Natural killer cell (primary cell): ENCODE measurements at places on chromosomes 11 and 22.

DNA sequence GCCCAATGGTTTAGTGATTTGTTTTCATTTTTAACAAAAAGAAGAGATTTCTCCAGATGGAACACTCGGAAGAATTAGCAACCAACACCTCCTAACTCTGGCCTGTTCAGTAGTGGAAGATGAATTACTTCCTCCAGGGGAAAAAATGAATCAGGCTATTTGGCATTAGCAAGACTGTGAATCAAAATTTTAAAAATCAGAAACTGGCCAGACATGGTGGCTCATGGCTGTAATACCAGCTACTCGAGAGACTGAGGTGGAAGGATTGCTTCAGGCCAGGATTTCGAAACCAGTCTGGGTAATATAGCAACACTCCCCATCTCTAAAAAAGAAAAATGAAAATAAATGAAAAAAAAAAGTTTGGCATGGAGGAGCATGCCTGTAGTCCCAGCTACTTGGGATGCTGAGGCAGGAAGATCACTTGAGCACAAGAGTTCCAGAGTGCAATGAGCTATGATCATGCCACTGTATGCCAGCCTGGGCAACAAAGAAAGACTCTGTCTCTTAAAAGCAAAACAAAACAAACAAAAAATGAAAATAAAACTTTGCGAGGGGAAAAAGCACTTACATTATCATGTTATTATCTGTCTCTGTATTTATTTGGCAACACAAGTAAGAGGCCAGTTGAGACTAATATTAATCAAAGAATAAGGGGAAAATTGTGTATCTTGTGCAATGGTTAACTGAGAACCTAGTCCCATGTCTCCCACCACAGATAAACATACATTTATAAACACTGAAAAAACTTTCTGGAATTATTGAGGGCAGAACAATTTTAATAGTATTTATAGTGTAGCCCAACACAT, 796.3 kb upstream of the ANO3 start:
- no peak for DNase-seq

DNA sequence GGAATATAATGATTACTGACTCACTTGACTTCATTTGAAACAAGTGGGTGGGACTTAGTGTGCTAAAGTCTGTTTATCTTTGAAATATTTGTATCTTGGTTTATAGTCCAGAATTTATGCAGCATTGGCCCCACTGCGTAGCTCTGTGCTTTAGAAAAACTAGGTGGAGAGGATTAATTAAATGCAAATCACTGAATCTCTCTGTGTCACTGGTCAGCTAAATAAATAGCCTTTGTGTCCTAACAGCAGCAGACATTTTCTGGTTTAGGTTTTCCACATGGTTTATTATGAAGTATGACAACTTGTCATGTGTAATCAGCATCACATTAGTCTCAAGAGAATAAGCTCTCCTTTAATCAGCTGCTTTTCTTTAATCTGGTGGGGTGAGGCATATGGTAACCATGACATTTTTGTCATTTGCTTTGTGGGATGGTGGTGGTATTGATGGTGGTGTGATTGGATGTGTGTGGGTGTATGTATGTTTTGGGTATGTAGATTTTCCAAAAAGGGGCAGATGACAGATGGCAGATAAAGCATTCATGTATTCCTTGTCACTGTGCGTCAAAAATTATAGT, 33.9 kb downstream of the BCL2L13 start:
- DNase-seq: no peak

DNA sequence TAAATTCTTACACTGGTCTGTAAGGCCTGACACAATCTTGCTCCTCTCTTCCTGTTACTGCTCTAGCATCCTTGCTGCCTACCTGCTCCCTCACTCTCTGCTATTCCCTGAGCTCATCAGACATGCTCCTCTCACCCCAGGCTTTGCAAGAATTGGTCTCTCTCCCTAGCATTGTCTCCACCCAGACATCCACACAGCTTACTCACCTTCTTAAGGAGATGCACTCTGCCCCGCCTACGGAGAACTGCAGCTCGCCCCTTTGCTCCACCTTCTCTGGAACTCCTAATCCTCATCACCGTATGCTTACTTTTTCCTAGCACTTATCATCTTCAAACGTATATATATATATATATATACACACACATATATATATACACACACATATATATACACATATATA, 23.3 kb upstream of the TMPRSS5 start:
- DNase-seq: no peak

DNA sequence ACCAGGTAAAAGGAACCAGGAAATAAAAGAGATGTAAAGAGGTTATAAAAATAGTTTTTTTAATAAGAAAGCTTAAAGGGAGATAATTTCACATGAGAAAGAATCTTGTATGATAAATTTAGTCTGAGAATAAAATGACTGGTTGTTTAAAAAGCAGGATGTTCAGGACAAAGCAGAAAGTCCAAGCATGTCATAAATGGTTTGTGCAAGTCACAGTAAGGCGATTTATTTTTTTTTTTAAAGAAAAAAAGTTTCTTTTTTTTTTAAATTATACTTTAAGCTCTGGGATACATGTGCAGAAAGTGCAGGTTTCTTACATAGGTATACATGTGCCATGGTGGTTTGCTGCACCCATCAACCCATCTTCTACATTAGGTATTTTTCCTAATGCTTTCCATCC, 30.8 kb downstream of the GLYATL2 start:
- no peak for DNase-seq

GRCh38 chr22:37109242-37109917, at the start of gene TMPRSS6:
Gene TMPRSS6, minus strand, starts transcription at chr22:37109713. Its CDS starts 6,296 bp downstream, at chr22:37103417.
- DNase-seq: no peak

- no peak for DNase-seq
Measured at GRCh38 chr11:10770626-10771254, 19.7 kb downstream of the CTR9 start.

- DNase-seq: no peak
Measured at GRCh38 chr22:42272431-42272999, 2.1 kb upstream of the TCF20 start.

GRCh38 chr11:126282361-126282735, 545 bp upstream of the TIRAP start:
- DNase-seq: no peak

GRCh38 chr11:77181799-77182541, 53.9 kb downstream of the MYO7A start:
- DNase-seq: no peak

DNA sequence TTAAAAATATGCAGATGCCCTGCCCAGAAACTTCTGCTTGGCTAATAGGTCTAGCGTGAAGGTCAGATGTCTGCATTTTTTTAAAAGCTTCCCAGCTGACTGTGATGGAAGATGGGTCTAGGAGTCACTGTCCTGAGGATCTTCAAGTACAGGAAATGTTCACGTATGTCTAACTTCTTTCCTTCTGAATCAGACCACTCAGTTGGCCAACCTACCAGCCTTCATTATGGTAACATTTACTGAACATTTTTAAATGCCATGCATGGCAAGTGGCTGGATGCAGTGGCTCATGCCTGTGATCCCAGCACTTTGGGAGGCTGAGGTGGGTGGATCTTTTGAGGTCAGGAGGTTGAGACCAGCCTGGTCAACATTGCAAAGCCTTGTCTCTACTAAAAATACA, 1.1 kb upstream of the PRG2 start:
- no peak for DNase-seq

DNA sequence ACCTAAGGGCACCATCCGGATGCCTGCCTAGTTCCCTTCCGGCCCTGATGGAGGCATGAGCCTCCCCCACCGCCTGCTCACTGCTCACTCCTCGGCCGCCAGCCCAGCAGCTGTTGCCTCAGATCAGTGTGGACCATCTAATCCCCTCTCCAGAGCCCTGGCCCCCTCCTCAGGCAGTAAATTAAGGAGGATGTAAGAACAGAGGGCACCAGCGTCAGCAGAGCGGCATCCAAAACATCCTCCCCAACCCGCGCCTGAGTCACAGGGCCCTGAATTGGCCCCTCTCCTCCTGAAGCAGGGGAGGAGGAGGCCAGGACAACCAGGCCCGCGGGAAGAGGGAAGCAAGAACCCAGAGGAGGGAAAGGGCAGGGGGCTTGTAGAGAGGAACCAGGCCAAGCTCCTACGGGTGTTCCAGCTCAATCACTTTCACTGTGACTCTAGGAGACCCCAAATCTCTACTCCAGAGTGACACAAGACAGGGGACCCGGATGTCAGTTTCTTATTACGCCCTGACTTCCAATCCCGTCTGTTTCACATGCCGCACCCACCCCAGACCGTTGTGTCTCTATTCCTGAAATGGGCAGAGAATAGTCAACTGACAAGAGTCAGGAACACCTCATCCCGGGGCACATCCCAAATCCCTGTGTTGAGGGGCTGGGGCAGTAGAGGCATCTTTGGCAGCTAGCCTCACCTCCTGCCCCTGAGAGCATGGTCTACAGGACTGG, 31.3 kb upstream of the MYOD1 start:
- no peak for DNase-seq

- DNase-seq: no peak
Measured at GRCh38 chr22:42131562-42131961, 952 bp upstream of the CYP2D6 start.

DNA sequence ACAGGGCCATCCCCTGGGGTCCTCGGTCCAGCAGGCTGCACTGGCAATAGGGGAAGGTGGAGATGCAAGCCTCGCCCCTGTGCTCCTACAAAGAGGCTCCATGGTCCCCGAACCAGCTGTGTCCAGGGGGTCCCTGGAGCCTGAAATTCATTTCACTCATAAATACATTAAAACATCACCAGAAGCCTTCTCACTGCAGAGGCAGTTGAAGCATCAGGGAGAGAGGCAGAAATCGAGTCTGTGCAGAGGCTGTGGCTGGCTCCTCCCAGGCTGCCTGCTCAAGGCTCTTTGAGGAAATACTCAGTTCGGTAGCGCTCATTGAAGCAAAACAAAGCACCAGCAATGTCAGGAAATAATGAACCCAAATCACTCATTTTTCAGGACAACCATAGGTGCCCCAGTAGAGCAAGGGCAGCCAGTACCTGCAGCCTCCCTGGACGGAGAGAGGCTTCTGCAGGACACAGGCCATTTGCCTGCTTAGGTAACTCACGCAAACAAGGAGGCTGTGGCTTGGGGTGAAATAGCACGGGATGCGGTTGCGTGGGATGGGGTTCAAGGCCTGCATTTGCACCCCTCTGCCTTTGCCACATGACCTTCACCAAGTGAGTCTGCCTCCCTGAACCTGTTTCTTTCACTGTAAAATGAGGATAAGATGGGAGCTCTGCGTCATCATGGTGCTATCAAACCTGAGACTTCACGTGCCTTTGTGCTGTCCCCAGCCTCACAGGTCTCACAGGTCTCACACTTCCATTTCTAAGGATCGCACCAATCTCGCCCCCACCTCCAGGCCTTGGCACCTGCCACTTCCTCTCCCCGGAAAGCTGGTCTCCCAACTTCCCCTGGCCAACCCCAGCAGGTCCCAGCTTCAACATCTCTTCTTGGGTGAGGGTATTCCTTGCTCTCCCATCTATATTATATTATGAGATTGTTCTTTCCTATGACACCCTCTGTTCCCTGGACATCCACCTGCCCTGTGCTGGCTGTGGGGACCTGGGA, 84.3 kb upstream of the SHISAL1 start:
- peak; percentile 5 for DNase-seq

- DNase-seq: no peak
Measured at GRCh38 chr11:43676933-43677332, 3.6 kb upstream of the HSD17B12 start.

DNA sequence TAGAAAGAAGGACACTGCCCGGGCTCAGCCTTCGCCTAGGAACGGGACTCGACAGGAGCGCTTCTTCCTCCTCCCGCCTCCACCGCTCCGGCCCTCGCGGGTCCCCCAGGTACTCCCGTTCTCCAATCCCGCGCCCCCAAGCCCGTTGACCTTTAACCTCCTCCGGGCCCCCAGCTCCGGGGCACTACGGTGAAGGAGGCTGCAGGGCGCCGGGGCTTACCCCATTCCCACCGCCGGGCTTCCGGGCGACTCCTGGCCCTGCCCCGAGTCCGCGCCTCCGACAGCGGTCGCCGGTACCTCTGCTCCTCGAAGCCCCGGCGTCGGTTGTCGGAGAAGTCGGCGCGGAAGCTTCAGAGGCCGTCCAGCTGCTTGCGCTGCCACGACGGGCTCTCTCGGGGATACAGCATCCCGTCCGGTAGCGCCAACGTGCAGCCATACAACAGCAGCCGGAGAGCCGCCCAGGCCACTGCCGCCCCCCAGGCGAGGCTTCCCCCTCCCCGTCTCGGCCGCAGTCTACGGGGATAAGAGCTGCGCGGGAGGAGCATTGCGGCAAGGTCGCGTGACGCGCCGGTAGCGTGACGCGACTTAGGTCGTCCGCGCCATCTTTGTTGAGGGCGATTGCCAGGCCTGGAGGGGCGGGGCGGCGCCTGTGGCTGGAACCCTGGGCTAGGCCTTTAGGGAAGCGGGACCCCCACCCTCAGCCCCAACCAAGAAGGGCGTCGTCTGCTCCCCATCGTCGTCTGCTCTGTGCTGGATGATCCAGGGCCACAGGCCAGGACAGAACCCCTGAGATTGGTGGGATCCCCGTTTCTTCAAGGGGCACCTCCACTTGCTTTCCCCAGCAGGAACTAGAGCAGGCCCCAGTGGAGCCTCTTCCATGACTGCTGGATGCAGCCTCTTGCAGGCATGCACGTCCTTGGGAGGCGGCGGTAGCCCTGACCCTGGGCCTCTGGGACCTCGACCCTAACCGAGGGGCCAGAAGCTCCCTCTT, 26.3 kb downstream of the RGL4 start:
- peak; percentile 77 for DNase-seq

- DNase-seq: no peak
Measured at GRCh38 chr11:72840780-72841179, 26.6 kb downstream of the ATG16L2 start.

DNA sequence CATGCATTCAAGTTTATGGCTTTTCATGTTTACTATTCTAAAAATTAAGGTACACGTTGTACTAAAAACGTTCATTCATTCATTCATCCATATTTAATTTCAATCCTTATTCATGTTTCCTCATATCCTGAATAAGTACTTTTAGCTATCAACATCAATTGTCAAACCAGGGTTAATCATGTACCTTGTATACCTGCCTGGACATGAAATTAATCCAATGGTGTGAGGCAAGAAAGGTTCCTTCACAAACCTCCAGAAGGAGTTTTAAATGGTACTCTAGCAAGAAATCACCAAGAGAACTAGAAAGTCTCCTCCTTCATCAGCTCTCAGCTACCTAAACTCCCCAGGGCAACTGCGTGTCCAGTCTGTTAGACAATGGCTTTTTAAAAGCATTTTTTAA, 33.4 kb downstream of the TMEM123 start:
- DNase-seq: no peak
